Esophagus muscularis mucosa (tissue), 4 donors: ENCODE measurements at places on chromosomes 12 and 14. TPM values are rescaled to one million over a fixed set of nuclear protein-coding genes. Genes with fewer than 3 reads are reported as not detected.

- no peaks in the 10 kb centered on the region for H3K36me3 ChIP-seq
- DNase-seq, result no peak
- H3K4me1 ChIP-seq, result peaks cover 16% of the 10 kb centered on the region
- no peaks in the 10 kb centered on the region for H3K27me3 ChIP-seq
- H3K27ac ChIP-seq, result no peak overlapping the region
Measured at GRCh38 chr14:69505338-69506240, 21.1 kb downstream of the PLEKHD1 start.

The EML1 gene
- total RNA-seq, result 108 TPM

The NPFF gene
- total RNA-seq, result not detected

The PTPRR gene
- 2.1 TPM for total RNA-seq
